Daoy (cell line): ENCODE measurements at places on chromosomes 4 and X.
A peak's percentile ranks its signal among the peaks of the same experiment; 100 is the strongest.

DNA sequence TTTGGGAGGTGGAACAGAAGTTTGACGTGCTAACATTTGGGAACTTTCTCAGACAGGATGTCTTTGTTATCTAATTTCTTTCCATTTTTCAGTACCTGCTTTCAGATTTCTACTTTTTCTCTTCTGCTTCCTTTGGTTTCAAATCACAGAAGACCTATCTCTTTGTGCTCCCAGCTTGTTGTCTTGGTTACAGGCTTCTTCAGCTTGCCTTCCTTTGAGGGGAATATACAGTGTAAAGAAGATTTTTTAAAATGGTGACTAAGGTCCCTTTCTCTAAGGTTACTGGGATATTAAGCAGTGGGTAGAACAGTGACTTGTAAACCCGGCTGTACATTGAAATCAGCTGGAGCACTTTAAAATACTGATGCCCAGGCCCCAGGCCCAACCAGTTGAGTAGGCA lies 48.0 kb downstream of the TMEM164 start:
- DNase-seq: no peak

DNA sequence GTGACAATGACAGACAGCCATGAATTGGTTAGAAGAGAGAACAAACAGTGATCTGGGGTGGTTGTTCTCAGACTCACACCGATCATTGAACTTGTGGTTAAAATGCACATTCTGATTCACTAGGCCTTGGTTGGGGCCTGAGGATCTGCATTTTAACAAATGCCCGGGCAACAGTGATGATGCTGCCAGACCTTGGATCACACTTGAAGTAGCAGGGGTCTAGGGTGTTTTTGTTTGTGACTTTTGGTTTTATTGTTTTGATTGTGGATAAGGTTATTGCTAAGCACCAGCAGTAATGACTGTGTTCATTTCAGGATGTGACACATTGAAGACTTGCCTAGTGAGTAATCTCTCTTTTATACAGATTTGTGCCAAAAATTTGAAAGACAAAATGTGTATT lies 36.5 kb downstream of the TXLNG start:
- DNase-seq: peak; percentile 19

DNA sequence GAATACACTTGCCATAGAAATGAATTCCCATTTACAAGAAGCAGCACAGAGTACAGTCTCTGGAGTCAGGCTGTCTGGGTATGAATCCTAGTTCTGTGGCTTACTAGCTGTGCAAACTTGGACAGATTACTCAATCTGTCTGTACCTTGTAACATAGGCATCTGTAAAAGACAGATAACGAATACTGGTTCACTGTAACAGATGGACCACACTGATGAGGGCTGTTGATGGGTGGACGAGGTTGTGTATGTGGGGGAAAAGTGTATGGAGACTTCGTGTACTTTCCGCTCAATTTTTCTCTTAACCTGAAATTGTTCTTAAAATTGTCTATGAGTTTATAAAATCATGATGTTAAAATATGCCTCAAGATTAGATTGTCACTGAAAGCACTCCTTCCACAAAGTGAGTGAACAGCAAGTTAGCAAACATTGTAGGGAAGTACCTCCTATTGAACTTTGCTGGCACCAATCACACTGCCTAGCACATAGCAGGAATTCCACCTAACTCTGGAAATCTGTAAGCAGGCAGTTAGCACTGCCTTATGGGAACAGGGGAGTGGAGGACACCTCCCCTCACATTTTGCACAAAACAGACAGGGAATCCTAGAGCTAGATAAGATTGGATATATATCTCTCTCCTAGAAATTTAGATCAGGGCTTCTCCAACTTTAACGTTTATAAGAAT lies 6.5 kb upstream of the EXOSC9 start:
- DNase-seq: no peak

- no peak for DNase-seq
These were observed 305.9 kb downstream of the AFF2 start for GRCh38 chrX:148806145-148806870.

GRCh38 chrX:30610026-30610425 lies 32.5 kb upstream of the TASL start:
- no peak for DNase-seq

DNA sequence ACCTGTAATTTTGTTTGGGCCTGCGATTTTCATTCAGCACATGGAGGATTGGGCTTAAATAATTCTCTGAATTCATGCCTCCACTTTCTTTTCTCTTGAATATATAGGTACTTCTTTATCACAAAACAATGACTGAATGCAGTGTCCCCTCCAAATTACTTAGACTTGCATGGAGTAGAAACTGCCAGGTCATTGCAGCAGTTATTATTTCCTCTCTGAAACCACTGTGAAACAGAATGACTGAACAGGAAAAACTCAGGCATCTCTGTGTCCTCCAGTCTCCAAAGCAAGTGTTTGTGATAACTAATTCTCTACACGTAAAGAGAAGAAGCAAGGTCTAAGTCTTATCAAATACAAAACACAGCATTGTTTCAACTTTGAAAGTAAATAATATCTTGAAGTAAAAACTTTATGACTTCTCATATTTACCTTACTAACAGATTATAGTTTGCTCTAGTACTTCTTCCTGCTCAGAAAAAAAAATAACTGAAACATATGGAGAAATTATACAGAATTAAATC lies 144.5 kb upstream of the DIAPH2 start:
- no peak for DNase-seq

DNA sequence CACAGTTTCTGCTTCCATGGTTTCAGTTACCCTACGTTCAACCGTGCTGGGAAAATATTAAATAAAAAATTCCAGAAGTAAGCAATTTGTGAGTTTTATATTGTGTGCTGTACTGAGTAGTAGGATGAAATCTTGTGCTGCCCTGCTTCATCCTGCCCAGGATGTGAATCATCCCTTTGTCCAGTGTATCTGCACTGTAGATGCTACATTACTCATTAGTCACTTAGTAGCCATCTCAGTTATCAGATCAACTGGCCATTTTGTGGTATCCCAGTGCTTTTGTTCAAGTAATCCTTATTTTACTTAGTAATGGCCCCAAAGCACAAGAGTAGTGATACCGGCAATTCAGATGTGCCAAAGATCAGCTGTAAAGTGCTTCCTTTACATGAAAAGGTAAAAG lies 97.9 kb downstream of the COX18 start:
- peak; percentile 37 for DNase-seq

- DNase-seq: no peak
These were observed 159.5 kb downstream of the UGT8 start for GRCh38 chr4:114758066-114758465.

- no peak for DNase-seq
These were observed 16.8 kb upstream of the HSD17B13 start for GRCh38 chr4:87339440-87339839.

DNA sequence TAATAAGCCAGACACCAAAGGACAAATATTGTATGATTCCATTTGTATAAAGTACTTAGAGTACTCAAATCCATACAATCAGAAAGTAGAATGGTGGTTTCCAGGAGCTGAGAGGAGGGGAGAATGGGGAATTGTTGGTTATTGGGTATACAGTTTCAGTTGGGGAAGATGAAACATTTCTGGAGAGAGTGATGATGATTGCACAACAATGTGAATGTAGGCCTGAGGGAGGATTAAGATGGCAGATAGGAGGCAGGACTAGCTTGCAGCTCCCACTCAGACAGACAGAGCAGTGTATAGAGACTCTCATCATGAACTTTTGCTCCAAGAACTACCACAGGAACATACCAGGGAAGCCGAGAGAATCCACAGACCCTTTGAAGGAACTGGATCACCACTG lies 75.7 kb upstream of the PAK3 start:
- no peak for DNase-seq

GRCh38 chr4:27350161-27350560 lies 489.5 kb downstream of the STIM2 start:
- DNase-seq: no peak

DNA sequence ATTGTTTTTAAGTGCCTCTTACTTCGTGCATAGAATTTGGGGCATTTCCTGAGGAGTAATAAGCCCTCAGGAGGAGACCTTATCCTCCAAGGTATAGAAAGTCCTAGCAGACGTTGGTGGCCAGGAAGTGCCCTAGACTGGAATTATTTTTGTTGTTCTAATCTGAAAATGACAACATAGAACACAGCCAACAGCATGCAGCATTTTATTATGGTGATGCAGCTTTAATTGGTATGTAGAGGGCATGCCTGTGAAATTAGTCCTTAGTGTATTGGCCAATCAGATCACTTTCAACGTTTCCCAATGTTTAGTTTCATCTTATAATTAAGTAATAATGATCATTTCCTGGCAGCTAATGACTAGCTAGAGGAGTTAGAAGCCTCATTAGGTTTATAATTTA lies 199.2 kb downstream of the SHROOM3 start:
- DNase-seq: peak; percentile 13

DNA sequence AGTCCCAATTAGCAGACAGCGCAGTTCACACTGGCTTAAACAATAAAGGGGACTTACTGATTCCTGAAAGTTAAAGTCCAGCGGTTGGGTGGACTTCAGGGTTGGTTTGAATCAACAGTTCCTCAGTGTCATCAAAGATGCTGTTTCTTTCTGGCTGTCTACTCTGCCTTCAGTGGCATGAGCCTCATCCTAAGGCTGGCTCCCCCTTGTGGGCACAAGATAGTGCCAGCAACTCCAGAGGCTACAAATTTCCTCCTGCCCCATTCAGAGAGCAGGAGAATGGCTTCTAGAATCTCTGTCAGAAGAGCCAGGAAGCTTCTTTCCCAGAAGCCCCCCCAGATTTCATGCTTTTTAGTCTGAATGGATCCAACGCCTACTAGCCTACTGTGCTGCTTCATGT lies 82.4 kb upstream of the MTM1 start:
- DNase-seq: peak; percentile 23

- no peak for DNase-seq
These were observed 34.4 kb downstream of the TMSB4X start for GRCh38 chrX:13009273-13009672.

DNA sequence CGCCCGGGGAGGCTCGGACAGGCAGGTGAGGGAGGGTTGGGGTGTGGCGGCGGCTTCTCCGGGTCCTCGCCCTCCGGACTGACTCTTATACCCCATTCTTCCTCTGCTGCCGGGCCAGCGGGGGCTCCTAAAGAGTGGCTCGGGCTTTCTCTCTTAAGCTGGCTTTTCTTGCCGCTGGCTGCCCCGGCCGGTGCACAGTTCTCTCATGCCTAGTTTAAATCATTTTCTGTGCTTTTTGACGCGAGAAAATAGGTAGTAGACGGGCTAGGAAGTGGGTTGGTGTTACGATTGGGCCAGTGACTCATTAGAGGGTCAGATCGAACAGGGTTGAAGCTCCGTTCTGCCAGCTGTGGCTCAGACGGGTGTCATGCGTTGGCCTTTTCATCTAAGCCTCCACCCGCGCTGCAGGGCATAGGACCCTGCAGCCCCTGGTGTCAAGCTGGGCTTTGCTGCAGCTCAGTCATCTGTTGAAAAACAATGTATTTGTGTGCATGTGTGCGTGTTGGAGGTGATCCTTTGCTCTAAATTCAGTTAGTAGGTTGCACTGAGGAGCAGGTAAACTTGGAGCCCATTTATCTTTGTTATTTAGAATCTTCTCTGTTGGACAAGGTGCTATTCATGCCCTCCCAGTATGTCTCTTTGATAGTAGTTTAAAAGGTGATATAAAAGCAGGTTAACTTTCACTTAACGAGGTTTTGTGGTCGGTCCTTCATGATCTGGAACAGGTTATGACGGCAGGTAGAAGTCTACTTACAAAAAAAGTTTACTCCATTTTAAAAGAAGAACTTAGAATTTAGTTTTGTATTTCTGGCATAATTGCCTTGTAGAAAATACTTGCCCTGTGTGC lies 802 bp downstream of the BMP2K start:
- peak; percentile 65 for DNase-seq

DNA sequence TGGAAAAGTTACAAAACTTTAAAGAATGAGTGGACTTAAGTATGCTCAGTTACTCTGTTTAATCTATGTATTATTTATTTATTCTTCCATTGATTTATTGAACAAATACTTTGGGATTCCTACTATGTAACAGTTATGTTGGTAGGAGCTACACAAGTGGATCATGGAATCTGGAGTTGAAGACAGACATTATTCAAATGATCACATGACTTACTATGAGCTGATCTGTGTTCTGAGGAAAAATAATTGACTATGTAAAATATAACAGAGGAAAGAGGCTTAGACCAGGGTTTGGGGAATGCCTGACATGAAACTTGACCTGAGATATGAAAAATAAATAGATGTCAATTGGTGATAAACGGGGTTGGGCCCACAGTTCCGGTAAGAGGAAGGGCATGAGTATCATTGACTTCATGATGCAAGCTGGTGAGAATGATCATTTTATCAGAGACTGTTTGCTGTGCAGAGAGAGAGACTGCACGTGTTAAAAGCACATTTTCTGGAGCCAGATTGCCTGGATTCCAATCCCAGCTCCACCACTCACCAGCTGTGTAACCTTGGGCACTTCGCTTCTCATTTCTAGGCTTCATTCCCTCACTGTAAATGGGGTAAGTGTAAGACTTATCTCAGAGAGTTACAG lies 179.0 kb downstream of the SPCS3 start:
- peak; percentile 1 for DNase-seq

DNA sequence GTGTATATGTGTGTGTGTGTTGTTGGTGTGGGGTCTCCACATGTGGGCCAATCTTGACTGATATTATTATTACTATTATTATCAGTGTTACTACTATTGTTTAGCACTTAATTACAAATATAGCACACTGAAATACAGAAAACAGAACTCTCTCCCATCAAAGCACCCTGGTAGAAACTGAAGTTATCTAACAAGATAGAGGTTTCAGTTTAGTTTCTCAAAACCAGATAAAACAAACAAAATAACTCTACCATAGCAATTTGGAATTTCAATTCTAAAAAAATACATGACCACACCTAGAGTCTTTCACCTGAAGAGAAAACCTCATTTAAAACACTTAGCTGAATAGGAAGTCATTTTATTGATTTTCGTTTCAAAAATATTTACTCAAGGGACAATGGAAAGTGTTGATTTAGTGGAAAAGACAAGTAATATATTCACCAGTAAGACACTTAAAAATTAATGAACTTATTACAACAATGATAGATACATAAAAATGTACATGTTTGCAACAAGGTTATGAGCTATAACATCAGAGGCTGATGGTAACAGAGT lies 252.3 kb downstream of the PDHA2 start:
- DNase-seq: no peak

DNA sequence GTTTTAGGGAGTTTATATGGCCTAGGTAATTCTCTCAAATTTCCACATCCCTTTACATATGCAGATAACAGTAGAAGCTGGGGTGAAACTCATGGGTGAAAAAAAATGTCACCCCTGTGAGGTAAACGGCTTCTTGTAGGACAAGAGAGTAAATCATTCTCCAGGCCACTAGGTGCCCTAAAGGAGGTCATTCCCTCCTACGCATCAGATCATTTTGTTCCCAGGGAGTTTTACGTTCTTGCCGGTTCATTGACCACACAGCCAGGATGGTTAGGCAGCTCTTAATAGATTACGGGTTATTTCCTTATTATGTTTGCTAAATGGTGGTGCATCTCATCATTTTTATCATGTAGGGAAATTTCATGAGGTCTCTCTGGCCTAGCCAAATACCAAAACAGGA lies 225.8 kb upstream of the NOCT start:
- no peak for DNase-seq

- DNase-seq: no peak
These were observed 5.4 kb downstream of the UGT2B4 start for GRCh38 chr4:69490271-69490670.

- DNase-seq: peak; percentile 71
These were observed 18.8 kb upstream of the TMSB4X start for GRCh38 chrX:12955882-12956703.

- DNase-seq: peak; percentile 3
These were observed 19.9 kb downstream of the RPS6KA6 start for GRCh38 chrX:84168095-84168494.
